Activated CD4-positive, alpha-beta T cell treated with anti-CD3 and anti-CD28 coated beads, Interleukin-2, amount 50 U/mL, for 4 hours (primary cell): ENCODE measurements at places on chromosomes 5 and 9.

- peak; percentile 20 for DNase-seq
These were observed 567 bp upstream of the SPIN1 start for GRCh38 chr9:88387552-88388202.

- no peak for DNase-seq
These were observed 178.7 kb downstream of the PLK2 start for GRCh38 chr5:58281189-58281588.

- DNase-seq, result no peak
These were observed 238.0 kb upstream of the IRX2 start for GRCh38 chr5:2989517-2989916.

- DNase-seq, result no peak
These were observed 164.4 kb downstream of the TLR4 start for GRCh38 chr9:117868594-117868993.

- DNase-seq, result no peak
These were observed 13.5 kb downstream of the NREP start for GRCh38 chr5:111743512-111743911.

GRCh38 chr5:154368041-154368800 lies 77.6 kb upstream of the SAP30L start:
- DNase-seq, result no peak

DNA sequence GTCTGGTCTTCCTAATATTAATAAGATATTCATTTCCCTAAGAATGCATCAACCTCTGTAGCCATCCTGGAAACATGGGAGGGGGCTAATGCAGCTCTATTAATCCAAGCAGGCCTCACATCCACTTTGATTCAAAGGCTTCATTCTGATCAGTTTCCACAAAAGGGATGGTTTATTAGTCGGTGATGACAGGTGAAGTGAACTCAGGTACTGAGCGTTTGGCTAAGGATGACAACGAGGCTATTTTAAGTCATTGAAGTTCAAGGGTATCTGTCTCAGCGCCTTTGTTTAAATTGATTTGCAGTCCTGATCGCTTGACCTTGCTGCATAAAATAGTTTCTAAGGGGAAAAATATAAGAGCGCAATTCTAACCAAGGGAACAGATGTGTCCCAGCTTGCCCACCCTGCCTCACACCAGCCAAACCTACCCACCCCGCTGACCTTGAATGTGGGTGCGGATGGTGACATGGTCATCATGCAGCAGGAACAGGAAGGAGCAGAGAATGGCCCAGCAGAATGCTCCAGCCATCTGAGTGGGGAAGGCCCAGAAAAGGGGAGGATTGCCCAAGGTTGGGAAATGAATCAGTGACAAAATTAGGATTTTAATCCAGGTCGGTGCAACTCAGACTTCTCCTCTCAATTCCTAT lies 70.5 kb upstream of the ZNF618 start:
- DNase-seq, result no peak

DNA sequence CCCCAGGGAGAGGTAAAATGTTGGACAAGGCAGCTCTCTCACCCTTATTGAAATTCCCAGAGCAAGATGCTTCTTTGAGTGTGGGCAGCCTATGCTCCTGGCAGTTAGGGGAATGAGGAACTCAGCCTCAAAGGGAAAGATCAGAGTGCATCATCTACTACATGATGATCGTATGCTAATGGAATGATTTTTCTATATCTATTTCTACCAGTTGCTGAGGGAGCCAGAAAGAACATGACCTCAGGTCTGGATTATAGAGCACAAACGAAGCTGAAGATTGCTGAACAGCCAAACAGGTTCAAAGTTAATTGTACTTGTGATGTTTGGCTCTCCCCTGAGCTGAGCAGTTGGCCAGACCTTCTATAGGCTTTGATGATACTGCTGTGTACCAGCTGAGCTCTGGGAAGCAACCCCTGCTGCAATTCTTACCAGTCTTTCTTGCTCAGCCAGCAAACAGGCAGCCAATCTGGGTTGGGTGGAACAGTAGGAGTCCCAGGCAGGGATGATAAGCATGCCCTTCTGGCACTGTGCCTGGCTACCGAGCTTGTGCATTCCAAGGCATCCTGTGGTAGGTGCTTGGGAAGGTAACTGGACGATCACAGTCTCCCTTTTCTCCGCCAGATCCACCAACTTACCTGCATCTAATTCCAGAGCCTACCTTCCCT lies 10.3 kb upstream of the FBXL7 start:
- no peak for DNase-seq

- no peak for DNase-seq
These were observed 53.7 kb downstream of the ZNF462 start for GRCh38 chr9:106916466-106917235.

- DNase-seq, result no peak
These were observed 240.8 kb downstream of the FSTL4 start for GRCh38 chr5:133371371-133372155.
